ENCODE measurements at places on chromosomes 16 and 17.

GRCh38 chr17:79752175-79752574 lies 21.4 kb downstream of the ENPP7 start:
- no peak for DNase-seq

GRCh38 chr16:83433201-83433600 lies 374.6 kb upstream of the HSBP1 start:
- DNase-seq, result no peak

GRCh38 chr16:13902052-13902451 lies 17.9 kb upstream of the ERCC4 start:
- no peak for DNase-seq

DNA sequence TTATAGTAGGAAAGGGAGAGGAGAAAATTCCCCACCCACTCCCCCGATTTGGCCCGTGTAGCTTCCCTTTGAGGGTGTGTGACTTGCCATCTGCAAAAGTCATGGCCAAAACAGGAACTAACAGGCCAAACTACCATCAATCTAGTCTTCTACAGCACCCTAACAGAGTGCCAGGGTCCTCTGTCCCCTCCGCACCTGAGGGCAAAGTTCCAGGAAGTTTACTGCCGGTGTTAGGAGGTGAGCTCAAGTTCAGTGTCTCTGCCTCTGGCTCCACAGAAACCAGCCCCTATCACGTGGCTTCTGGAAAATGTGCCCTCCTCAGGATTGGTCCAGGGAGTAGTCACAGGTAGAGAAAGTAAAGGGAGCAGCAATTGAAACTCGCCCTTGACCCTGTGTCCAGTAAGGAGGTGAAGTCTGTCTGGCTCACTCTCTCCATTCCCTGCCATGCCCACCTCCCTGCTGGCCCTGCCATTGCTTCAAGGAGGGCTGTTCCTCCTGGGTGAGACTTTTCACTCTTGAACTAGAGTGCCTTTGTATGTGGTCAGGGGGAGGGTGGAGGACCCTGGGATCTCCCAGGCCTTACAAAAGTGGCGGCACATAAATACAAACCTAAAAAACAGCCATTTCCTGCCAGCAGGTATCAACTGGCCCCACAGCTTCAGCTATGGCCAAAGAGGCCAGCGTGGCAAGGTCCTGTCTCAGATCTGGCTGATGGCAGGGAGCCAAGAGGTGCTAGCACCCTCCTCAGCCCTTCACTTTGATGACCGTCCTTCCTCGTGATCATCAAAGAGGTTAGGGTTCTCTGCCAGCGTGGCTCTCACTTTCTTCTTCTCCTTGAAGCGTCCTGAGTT lies 5.3 kb downstream of the PRR15L start:
- DNase-seq, result no peak

DNA sequence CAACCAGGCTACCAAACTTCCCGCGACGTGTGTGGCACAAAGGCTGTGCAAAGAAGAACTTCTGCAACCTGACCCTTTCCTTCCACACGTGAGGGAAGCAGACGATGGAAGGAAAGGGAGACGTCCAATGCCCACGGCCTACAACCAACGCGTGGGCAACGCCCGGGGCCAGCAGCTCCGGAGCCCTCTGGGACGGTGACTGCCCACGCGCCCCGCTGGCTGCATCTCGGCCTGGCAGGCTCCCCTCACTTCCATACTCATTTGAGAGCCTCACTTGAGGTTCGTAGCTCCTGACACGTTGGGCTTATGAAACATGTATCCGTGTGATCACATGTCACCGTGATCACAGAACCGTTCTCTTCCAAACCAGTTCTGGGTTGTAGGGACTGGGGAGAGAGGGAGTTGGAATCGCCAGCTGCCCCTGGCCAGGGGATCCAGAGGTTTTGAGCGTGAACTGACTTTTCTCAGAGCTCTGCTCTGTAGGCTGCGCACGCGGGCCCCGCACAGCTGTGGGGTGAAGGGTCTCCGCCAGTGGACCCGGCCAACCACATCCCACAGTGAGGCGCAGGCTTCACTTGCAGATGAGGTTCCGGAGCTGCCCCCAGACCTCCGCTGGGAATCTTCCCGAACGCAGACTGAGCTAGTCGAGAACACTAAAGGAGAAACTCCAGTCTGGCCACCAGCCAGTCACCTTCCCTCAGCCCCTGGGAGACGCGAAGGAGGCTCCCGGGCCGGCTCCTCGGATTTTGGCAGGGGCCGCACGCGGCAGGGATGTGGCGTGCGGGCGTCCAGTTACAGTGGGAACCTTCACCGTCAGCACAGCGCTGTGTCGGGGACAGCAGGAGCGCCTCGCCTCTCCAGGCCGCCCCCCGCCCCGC lies 1.0 kb downstream of the LMF1 start:
- peak; percentile 11 for DNase-seq

- DNase-seq, result no peak
Observed at GRCh38 chr17:5429191-5429887, 9.4 kb downstream of the RPAIN start.

DNA sequence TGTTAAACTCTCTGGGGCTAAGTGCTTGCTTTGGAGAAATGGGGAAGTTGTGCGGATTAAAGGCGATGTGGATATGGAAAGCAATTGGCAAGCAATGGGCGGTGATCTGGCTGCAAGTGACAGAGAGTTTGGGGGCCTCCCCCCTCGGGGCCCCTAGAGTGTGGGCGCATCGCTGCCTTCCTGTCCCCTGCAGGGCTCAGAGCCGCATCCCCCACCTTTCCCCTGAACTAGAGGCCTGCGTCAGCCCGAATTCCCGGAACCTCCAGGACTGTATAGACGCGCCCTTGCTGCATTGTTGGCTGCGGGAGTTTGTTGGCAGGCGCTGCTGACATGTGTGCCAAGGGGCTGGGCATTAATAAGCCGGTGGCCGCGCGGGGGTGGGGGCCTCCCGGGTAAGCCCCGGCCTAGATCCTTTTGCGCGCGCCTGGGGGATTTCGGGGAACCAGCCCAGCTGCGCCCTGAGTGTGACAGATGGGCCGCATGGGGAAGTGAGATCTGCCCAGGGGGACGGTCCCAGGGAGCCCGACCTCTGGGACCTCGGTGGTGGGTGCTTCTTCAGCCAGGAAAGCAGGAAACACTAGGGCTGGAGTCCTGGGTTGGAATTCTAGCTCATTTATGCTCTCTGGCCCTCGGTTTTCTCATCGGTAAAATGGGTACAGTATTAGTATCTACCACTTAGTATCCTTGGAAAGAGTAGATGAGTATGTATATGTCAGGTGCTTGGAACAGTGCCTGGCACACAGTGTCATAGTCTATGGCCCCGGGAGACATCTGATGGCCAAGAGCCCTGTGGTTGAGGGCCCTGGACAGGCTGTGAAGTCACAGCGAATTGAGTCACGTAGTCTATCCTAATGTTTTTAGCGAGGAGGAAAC lies 1.0 kb downstream of the EEF2K start:
- peak; percentile 49 for DNase-seq

DNA sequence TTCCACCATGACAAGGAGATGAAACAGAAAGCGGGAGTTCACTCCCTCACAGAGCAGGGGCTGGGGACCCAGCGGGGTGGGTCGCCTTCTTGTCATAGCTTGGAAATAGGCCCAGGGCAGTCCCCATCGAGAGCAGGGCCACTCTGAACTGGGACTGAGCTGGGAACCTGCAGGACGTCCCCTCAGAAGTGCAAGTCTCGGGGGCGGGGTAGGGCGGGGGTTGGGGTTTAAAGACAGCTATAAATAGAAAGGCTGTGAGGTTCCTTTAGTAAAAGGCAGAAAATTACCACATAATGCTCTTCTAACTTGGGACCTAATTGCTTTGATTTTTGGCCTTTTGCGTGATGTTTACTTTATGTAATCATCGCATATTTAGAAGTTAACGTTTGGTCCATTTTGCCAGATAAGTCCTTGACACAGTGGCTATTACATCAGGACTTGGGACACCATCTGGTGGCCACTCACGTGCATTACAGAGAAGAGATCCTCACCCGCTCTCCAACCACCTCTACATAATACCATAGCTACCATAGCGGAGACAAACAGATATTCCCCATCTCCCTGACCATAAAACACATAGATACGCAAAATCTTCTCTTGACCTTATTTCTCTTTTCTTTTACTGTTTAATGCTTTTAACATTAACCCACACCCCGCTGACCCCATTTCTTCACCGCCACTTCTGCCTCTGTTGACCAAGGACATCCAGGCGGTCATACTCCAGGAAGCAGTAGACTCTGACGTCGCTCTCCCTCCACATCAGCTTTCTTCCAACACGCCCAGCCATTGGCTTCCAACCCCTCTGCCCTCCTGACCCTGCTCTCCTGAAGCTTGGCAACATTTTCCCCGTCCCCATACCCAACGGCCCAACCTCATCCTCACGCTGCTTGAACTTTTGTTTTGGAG lies 27.5 kb upstream of the PIK3R6 start:
- DNase-seq, result peak; percentile 51

DNA sequence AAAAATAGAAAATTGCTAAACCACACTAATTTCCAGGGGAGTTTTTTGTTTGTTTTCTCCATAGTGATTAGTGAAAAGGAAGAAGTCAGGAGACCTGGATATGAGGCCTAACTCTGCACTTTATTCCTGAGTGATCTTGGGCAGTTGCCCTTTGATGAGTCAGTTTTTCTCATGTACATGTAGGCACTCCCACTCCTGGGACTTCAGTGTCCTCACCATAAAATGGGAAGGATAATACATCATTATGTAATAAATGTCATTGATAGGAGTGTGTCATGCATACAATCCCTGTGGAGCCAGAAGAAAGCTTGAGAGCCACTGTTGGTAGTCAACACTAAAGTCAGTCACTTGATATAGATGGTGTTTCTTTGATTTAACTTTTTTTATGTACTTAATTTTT lies 32.5 kb downstream of the WIPF2 start:
- DNase-seq, result peak; percentile 61

DNA sequence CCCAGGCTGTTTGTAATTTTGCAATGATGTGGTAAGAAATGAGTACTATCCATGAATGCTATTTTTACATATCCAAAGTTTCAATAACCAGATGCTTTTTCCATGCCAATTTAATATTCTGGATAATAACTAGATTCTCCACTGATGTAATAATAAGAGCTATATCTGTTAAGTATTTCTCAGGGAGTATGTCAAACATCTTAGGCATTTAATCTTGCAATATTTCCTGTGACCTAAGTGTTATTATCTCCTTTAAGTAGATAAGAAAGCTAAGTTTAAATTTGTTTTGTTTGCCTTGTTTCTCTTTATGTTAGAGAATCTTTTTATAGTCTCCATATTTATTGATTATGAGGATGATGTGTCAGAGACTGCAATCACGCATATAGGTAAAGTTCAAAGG lies 32.3 kb upstream of the HS3ST3A1 start:
- no peak for DNase-seq

- peak; percentile 21 for DNase-seq
Observed at GRCh38 chr17:33516645-33517044, 223.6 kb upstream of the ASIC2 start.

GRCh38 chr17:74176546-74177001 lies 26.9 kb upstream of the RPL38 start:
- peak; percentile 54 for DNase-seq

- DNase-seq, result no peak
Observed at GRCh38 chr16:10895053-10895946, 18.3 kb downstream of the CIITA start.

DNA sequence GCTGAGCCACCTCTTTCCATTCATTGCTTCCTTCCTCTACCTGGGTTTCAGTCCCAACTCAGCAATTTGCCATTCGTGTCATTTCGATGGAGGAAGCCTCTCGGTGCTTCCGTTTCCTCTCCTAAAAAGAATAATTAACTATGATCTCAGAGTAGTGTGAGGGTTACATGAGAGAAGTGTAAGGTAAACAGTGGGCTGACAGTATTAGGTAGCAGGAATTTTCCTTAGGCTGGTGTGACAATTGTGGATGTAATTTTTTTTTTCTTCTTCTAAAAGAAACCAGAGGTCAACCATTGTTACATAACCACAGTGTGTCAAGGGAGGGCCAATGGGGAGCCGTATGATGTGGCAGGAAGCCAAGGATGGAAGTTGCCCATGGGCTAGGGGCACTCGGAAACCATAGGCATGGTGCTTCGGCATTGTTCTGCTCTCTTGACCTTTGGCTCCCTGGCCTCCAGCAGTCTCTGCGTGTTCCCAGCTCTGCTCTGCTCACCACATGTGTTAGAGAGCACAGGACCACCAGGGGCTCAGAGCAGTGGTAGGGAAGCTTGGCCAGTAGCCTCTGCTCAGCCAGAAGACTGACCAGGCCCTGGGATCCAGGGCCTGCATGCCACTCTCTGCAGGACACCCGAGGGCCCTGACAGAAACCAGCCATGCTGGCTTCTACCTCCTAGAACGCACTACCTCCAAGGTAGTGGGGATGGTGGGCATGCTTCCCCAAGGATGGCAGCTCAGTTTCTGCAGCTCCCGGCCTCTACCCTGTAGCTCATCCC lies 2.0 kb upstream of the TOP2A start:
- peak; percentile 42 for DNase-seq

DNA sequence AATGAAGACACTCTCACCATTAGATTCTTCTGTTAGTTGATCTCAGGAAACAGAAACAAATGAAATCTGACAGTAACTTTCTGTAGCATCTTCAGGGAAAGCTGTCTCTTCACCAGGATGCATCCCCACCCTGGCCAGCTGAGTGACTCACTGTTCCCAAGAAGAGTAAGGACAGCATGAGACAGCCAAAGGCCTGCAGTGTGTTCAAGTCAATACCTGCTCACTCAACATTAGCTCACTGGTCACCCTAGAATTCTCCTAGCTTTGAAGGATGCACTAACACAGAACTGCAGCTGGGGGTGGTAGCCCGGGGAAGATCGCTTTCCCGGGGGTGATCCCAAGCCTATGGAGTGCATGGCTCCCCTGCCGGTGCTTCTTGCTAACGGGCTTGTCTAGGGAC lies 28.2 kb upstream of the CLEC18B start:
- peak; percentile 69 for DNase-seq

DNA sequence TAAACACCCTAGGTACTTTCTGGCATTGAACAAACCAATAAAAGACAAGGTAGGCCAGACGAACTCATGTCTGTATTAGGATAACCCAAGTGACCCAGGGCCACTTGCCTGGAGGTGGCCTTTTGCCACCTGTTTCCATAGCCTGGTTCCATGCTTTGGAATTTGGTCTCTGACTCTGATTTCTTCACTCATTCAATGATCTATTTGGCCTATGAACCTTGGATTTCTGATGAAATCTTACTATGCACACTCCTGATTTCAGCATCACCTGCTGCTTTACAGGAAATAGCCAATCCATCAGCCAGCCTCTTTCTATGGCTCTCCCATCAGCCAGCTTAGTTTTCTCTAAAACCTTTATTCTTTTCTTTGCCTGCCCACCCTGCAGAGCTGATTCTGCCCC lies 142.8 kb upstream of the PSMD7 start:
- DNase-seq, result no peak

DNA sequence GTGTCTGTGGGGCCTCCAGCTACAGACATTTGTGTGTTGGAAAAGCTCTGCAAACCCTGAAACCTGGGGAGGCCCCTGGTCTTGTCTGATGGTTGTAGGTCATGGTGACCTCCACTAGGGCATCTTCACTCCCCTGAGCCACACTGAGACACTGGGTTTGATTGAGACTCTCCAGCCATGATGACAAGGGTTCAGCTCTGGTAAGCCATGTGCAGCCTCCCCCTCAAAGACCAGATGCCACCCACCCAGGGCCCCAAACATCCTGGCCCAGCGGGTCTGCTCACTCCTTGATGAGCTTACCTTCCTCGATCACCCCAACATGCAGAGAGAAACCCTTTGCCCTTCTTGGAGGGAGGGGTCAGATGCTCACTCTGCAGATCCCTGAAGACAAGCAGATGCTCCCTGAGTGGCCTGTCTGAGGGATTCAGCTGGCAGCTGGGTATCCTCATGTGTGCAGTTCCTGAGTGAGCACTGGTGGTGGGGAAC lies 101.6 kb downstream of the METRNL start:
- no peak for DNase-seq
